Activated naive CD8-positive, alpha-beta T cell treated with anti-CD3 and anti-CD28 coated beads, Interleukin-2, amount 10 ng/mL, durations not matched to agents 7 days and 5 days (primary cell): ENCODE measurements at places on chromosomes 3 and 15. TPM values are rescaled to one million over a fixed set of nuclear protein-coding genes. Genes with fewer than 3 reads are reported as not detected.

Gene KIF23
- total RNA-seq = 57.7 TPM

Gene NRG4
- not detected for total RNA-seq

Gene CDHR4
- 0.22 TPM for total RNA-seq

DNA sequence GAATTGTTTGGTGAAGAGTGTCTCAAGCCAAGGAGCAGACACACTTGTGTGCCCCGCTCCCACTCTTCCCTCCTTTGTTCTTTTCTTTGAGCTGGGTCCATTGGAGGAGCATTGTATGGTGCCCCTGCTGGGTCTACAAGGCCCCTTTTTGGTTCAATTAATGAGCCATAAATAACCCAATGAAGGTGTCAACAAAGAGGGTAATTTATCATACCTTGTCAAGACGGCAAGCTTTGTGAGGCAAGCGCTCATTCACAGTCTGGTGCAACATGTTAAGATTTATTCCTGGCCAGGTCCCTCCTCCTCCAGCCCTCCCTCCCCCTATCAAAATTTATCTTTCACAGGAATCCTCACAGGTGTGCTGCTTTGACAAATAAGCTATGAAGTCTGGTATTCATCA, 300.1 kb downstream of the RORA start:
- no peaks in the 10 kb centered on the region for H3K36me3 ChIP-seq
- H3K27ac ChIP-seq = no peak overlapping the region
- DNase-seq = no peak
